ENCODE measurements at places on chromosomes 5 and 9.

DNA sequence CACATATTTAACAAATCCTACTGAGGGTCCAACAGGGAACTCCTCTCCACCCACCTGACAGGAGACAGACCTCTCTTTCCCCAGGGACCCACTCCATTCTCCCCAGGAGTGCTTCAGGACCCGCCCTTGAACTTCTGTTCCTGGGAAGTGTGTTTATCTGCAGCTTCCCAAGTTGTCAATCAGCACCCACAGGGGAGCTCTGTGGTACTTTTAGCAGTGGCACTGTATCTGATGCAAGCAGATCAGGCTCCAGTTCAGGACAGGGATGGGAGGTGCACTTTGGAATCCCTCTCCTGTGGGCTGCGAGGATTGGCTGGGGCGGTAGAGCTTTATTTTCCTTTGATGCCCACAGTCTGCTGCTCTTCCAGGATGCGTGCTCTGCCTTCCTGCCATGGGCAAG, 8.7 kb downstream of the GALNT10 start:
- DNase-seq: no peak

DNA sequence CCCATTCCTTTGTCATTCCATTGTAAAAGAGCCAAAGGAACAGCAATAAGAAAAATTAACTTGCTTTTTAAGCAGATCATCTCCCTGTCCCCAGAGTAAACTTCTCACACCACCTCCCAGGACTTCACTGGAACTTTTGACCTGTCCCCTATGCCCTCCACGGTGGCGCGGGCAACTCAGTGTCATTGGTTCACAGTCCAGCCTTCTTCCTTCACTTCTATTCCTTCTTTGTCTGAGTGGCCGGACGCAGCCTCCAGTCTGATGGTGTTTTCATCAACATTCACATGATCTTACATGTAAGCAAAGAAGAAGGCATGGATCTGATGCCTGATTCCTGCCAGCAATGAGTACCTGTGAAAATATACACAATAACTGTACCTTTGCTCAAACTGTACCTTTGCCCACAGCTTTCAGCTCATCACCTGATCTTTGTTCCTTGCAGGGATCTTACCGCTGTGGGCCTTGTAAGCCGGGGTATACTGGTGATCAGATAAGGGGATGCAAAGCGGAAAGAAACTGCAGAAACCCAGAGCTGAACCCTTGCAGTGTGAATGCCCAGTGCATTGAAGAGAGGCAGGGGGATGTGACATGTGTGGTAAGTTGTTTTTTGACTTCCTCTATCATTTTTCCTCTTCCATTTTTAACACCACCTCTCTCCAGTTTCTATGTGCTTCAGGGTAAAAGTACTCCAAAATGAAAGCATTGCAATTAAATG, 32.5 kb downstream of the THBS4 start:
- DNase-seq: no peak

- no peak for DNase-seq
Measured at GRCh38 chr5:95988094-95988493, 26.4 kb upstream of the ELL2 start.

- DNase-seq: no peak
Measured at GRCh38 chr9:95217936-95218335, 99.6 kb downstream of the FANCC start.

DNA sequence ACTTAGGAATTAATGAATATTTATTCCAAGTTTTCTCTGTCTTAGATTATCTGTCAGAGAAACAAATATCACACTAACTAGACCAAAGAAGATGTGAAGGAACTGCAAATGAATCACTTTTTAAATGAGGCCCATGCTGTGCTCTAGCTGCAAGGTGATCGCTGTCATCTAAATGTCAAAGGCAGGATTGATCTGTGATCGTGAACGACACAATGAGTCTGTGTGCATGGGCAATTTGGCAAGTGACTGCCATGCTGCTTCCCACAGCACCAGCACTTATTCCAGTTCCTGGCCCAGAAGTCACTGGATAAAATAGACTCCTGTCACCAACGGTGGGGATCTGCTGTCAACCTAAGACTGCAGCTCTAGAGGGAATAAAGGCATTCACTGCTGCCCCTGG, 141.2 kb downstream of the TRIM36 start:
- no peak for DNase-seq

DNA sequence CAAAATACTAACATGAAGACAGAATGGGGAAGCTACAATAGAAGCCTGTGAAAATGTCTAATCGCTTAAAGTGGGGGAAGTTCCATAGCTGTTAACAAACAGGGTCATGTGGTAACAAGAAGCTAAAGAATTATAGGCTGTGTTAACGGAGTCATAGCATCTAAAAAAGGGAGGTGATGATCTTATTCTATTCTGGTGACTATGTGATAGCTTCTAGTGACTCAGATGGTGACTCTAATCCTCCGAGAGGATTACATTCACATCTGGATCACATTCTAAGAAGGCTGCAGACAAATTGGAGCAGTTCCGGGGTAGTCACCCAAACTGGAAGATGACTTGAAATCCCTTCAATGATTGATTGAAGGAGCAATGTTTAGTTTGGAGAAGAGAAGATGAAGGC, 142.1 kb downstream of the LIFR start:
- no peak for DNase-seq

GRCh38 chr5:127192836-127193338, 97.7 kb upstream of the MEGF10 start:
- DNase-seq: no peak

GRCh38 chr9:90552317-90552716, 90.3 kb downstream of the DIRAS2 start:
- no peak for DNase-seq

GRCh38 chr5:57028161-57028560, 76.2 kb upstream of the MIER3 start:
- no peak for DNase-seq

Data from stimulated activated CD4-positive, alpha-beta T cell treated with anti-CD3 and anti-CD28 coated beads, Interleukin-12 subunit alpha, Interleukin-12 subunit beta, amount 100 ng/mL, for 48 hours (primary cell).